Activated CD4-positive, alpha-beta T cell treated with anti-CD3 and anti-CD28 coated beads for 1 hour (primary cell): ENCODE measurements at places on chromosomes 12 and 14.
A peak's percentile ranks its signal among the peaks of the same experiment; 100 is the strongest.

- peak; percentile 45 for DNase-seq
Observed at GRCh38 chr14:91396959-91397815, 20.4 kb downstream of the CCDC88C start.

GRCh38 chr14:95255487-95255886 is 64.2 kb downstream of the CLMN start:
- DNase-seq = no peak

- DNase-seq = no peak
Observed at GRCh38 chr12:98669751-98670150, 24.7 kb downstream of the APAF1 start.

GRCh38 chr12:25653487-25654175 is 100.5 kb upstream of the LMNTD1 start:
- DNase-seq = no peak

GRCh38 chr12:19624491-19624890 is 185.2 kb downstream of the AEBP2 start:
- no peak for DNase-seq

DNA sequence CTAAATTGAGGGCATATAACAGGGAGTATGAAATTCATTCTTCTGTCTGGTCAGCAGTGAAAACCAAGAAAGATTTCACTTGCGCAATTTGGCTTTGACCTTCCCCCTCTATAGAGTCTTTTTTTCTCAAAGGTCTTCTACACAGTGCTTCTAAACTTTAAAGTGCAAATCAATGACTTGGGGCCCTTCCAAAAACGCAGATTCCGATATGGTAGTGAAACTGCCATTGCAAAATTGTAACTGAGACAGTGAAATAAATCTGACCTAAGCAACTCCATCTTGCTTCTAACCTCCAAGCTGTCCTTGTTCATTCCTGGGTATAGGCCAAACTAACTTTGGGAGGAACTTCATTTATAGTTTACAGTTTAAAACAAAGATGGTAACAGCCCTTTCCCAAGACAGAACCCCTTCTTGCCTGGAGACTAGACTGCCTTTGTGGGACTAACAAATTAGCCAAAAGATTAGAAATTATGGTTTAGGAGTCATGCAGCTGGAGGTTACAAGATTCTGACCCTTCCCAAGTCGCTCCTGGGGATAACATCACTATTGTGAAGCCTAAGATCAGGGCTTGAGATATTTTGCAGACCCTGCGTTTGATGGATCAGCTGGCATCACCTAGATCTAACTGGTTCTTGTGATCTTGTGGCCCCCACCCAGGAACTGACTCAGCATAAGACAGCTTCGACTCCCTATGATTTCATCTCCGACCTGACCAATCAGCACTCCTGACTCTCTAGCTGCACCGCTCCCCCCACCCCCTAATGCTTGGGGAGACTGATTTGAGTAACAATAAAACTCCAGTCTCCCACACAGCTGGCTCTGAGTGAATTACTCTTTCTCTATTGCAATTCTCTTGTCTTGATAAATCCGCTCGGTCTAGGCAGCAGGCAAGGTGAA is 5.0 kb downstream of the SLC25A21 start:
- no peak for DNase-seq

GRCh38 chr14:70640938-70641547 is 673 bp upstream of the TTC9 start:
- DNase-seq = peak; percentile 29
